HuH-7 (cell line): ENCODE measurements at places on chromosomes 16 and 17.

DNA sequence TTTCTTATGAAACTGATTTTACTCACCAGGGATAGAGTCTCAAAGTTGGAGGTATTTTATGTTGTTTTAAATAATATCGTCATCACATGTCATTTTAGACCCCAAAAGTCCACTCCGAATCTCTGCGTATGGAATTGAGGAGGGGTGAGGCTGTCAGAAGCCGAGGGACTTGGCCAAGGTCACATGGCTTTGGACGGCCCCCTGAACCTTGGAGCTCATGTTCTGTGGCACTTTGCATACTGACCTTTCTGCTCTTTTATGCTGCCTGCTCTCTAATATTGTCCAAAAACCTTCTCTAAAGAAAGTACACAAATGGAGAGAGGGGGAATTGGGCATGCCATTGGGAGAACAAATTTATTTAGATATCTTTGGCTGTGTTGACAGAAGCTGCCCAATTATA, 700.0 kb downstream of the WWOX start:
- no peak for DNase-seq

GRCh38 chr17:78875363-78876093, 27.5 kb downstream of the CEP295NL start:
- DNase-seq: no peak

- no peak for DNase-seq
These were observed 10.3 kb downstream of the EPN2 start for GRCh38 chr17:19247473-19247872.

GRCh38 chr16:2867661-2867986, 9.7 kb upstream of the PRSS22 start:
- no peak for DNase-seq

GRCh38 chr17:54754560-54754959, 146.1 kb upstream of the TOM1L1 start:
- DNase-seq: peak; percentile 26

DNA sequence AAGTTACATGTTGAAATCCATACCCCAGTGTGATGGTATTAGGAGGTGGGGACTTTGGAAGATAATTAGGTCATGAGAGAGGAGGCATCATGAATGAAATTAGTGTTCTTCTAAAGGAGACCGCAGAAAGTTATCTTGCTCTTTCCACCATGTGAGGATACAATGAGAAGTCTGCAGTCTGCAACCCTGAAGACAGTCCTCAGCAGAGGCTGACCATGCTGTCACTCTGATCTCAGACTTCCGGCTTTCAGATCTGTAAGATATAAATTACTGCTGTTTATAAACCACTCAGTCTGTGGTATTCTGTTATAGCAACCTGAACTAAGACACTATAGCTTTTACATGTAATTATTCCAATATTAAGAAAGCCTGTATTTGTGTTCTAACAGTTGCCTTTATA, 116.7 kb upstream of the CES5A start:
- DNase-seq: no peak

GRCh38 chr16:23837553-23838308, 1.9 kb downstream of the PRKCB start:
- no peak for DNase-seq

GRCh38 chr17:57531648-57532504, 213.2 kb downstream of the CCDC182 start:
- DNase-seq: peak; percentile 50

- DNase-seq: no peak
These were observed 39.0 kb upstream of the LGALS9 start for GRCh38 chr17:27591986-27592385.

- DNase-seq: no peak
These were observed 6.7 kb downstream of the FOXL1 start for GRCh38 chr16:86584726-86585721.

- no peak for DNase-seq
These were observed 93.3 kb downstream of the RAB11FIP4 start for GRCh38 chr17:31484821-31485220.

DNA sequence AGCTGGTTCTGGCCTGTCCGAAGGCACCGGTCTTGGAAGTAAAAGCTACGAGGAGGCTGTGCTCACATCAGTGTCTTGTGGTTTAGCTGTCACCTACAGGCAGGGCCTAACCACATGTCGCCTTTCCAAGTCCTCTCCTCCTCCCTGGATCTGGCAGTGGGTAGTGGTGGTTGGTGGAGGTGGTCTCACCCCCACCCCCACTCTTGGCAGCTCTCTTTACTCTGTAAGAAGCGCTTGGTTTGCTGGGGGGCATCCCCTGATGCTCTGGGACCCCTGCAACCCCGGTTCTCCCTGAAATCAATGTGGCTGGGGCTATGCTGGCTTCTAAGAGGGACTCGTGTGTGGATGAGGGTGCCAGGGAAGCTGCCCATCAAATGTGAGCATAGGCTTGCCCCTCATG, 68.3 kb downstream of the WIPI1 start:
- no peak for DNase-seq

GRCh38 chr16:89061086-89061485, 32.6 kb upstream of the ACSF3 start:
- no peak for DNase-seq

GRCh38 chr17:10802496-10803284, 1.2 kb downstream of the TMEM238L start:
- DNase-seq: no peak

GRCh38 chr17:76709077-76709950, 1.5 kb downstream of the MXRA7 start:
- no peak for DNase-seq

DNA sequence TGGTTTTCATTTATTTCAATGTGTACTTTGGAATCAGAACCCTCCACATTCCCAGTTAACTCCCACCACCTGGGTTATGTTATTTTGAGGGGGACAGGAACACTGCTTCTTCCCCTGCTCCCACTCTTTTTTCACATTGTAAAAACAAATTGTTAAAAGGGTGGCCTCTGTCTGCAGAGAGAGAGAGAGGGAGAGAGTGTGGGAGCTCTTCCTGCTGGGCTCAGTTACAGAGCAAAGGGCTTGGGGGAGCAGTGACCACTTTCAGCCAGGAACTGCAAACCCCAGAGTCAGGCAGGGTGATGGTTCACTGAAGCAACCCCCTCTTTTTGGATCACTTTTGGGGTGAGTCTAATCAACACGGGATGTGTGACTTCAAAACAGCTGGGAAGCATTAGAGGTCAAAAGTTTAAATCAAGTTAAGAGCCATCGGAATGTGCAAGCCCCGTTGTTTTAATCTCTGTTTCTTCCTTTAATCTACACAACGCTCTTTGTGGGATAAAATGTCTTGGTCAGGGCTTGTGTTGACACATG, 577.0 kb upstream of the CDH11 start:
- DNase-seq: no peak

DNA sequence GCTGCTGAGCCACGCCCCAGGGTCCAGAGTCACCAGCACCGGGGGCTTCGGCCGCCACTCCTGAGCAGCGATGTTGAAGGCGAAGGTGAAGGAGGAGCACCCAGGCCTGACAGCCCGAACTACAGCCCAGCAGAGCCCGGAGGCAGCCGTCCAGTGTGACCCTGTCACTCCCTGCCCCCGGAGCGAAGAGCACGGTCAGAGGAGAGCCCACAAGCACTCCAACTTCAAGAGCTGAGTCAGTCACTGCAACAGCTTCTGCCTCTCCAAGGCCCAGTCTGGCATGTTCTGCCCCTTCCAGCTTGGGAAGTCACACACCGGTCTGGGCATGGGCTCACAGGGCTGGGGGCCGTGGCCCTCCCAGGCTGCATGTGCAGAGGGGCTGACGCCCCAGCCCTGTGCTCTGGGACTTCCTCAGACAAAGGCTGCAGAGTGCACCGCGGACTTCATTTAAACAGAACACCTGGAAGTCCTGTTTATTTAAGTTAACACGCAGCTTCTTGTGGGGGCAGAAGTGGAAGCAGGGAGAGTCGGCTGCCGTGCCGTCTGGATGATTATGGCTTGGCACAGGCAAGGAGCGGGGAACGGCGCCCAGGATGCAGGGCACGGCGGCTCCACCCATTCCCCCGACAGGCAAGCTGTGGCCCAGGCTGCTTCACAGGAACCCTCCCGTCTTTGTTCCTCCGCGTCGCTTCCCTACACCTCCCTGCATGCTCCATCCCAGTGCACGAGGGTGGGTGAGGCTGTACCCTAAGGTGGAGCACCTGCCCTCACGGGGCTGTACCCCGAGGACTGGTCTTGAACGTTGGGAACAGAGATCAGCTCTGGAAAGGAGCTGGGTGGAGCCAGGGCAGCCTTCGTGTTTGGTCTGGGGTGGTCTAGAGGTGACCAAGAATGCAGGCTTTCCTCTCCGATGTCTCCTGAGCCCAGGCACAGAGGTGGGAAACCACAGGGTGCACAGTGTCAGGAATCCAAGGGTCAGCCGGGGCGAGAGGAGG, 68.9 kb upstream of the METRNL start:
- no peak for DNase-seq

GRCh38 chr16:85652431-85653221, 36.1 kb downstream of the GINS2 start:
- peak; percentile 64 for DNase-seq

DNA sequence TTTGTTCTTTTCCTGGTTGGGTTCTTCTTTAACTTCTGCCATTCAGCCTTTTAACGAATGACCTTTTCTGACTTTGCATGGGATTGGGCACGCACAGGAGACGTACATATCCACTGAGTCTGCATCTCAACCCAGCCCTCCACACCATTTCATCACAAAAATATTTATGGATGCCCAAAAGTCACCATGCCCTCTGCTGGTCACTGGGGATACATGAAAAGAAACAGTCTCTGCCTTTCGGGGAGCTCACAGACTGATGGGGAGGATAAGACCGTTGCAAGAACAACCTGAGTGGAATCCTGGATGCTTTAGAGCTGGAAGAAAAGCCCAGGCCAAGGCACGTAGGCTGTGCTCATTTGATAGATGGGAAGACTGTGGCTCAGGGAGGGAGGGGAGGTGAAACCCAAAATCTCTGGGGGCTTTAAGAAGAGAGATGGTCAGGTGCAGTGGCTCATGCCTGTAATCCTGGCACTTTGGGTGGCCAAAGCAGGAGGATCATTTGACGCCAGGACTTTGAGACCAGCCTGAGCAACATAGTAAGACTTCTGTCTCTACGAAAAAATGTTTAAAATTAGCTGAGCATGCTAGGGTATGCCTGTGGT, 7.9 kb upstream of the MT2A start:
- no peak for DNase-seq

DNA sequence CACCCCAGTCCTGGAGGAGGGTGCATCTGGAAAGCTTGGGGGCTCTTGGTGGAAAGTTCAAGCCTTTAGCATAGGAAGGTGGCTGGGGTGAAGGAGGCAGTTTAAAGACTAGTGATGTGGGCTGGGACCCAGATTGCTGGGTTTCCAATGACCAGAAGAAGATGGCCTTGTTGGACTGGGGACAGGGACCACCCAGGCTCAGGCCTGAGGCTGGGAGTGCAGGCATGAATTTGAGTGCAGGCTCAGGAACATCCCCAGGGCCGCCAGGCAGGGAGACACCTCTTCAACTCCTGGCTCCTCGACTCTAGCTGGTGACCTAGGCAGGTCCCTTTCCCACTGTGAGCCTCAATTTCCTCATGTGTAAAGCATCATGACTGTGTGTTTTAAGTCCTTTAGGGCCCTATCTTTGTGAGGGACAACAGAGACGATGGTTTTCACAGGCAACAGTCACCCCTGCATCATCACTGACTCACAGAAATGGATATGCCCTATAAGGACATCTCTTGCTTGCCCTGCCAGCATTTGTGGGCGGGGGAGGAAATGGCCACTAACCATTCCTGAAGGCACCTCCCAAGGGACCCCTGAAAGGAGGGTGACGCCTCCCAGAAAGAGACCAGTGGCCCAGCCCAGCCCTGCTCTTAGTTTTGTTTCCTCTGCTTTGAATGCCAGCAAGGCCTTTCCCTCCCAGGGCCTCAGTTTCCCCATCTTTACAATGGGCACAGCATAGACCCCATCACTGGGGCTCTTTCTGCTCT, 11.1 kb downstream of the NLRC5 start:
- DNase-seq: no peak

- DNase-seq: no peak
These were observed 41.7 kb upstream of the CDRT4 start for GRCh38 chr17:15509095-15509494.

DNA sequence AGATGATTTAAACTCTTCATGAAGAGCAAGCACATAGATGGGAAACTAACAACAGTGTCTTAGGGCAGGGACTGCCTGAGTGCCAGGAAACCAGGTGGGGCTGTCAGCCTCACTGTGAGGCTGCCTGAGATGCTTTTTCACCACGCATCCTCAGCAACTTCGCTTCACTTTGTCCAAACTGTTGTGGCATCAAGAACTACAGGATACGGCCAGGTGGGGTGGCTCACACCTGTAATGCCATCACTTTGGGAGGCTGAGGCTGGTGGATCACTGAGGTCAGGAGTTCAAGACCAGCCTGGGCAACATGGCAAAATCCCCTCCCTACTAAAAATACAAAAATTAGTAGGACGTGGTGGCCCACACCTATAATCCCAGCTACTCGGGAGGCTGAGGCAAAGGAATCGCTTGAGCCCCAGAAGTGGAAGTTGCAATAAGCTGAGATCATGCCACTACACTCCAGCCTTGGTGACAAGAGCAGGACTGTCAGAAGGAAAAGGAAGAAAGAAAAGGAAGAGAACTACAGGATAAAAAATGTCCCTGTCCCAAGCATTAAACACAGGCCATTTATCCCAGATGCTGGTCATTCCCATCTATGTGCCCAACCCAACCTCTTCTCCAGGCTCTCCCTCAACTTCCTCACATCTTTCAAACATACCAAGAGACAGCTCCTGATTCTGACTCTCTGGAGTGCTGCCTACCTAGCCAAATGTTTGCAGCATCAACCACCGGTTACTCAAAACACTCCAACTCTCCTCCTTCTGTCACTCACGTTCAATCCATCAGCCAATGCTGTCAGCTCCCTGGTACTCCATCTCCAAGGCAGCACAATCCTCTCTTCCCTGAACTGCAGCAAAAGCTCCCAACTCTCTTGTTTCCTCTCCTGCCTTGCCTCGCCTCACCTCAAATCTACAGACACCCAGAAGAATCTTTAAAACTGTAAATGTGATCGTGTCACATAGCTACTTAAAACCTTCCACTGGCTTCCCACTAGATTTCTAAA, 1.6 kb downstream of the EIF4A3 start:
- DNase-seq: no peak

DNA sequence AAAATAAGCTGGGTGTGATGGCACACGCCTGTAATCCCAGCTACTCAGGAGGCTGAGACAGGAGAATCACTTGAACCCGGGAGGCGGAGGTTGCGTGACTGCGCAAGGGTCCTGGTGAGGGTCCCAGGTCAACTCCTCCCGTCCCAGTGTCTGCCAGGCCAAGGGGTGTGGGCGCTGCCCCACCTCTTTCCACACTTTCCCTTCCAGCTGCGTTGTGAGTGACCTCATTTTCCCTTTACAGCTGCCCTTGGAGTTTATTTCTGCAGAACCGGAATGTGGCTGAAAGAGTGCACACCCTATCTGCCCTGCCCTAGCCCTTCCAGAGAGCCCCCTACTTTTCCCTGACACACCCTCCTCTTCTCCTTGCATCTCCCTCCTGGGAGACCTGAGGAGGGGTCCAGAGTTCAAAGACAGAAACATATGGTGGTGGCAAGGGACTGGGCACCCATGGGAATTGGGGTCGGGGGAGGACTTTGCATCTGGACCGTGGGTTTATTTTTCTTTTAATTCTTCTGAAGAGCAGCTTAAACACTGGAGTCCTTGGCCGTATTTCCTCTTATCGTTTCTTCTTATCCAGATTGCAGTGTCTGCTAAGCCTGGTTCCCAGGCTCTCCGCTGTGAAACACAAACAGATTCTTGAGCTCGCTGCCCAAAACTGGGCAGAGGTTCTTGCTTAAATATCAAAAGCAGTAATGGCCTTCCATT, 20.9 kb downstream of the MRC2 start:
- DNase-seq: no peak

- DNase-seq: no peak
These were observed 7.8 kb upstream of the ADGRG1 start for GRCh38 chr16:57620335-57621231.
